ENCODE measurements at places on chromosomes 4 and X.
A peak's percentile ranks its signal among the peaks of the same experiment; 100 is the strongest.

DNA sequence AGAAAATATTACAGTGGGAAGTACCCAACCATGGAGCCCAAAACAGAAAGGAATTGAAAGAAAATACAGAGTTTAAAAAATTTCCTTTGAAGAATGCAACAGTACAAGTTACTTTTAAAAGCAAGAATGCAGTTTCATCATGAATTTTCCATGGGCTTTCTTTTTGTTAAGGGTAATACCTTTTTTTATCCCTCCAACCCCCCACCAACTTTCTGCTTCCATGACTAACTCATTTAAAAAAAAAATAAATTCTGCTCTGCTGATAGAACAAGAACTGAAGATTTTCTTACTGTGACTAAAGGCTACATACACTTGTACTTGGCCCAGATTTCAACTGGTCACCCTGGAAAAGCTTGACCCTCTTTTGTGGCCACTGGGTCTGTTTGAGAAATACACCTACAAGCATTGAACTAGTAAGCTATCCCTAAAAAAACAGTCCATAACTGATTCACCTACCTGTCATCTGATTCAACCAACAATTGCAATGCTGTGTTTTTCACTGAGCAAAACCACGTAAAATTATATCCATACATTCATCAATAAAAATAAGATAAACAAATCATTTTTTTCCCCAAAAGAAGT lies 214.2 kb downstream of the NSUN7 start:
- DNase-seq: no peak

DNA sequence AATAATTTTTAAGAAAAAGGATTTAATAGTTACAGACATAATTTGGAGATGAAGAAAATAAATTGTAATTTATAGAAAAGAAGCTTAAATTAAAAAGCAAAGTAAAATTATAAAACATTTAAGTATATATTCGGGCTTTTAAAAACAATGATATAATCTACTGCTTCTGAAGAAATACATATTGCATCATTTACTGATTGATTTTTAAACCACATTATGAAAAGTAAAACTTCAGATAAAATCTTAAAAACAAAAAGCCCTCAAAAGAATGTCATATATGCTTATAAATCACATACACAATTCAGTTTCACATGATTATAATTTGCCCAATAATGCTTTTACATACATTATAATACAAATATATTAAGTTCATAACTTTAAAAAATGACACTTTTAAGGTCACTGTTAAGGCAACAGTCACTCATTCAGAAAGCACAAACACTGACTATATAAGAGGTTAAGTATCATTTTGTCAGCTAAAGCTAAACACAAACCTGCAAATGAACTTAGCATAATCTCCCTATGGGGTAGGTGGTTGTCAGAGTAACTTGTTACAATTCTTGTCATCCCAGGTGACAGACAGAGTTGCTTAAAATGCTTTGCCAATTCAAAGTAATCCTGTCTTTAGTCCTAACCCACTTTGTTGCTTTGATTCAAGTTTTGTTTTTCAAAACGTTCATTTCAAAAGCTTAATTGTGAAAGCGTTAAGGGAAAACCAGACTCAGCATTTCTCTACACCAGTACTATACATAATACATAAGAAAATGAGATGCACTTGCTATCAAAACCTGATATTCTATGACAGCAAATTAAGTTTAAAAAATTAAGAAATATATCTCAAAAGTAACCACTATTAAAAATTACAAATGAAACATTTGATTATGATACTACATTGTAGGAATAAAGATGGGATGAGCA lies 90.6 kb upstream of the MAB21L2 start:
- no peak for DNase-seq

DNA sequence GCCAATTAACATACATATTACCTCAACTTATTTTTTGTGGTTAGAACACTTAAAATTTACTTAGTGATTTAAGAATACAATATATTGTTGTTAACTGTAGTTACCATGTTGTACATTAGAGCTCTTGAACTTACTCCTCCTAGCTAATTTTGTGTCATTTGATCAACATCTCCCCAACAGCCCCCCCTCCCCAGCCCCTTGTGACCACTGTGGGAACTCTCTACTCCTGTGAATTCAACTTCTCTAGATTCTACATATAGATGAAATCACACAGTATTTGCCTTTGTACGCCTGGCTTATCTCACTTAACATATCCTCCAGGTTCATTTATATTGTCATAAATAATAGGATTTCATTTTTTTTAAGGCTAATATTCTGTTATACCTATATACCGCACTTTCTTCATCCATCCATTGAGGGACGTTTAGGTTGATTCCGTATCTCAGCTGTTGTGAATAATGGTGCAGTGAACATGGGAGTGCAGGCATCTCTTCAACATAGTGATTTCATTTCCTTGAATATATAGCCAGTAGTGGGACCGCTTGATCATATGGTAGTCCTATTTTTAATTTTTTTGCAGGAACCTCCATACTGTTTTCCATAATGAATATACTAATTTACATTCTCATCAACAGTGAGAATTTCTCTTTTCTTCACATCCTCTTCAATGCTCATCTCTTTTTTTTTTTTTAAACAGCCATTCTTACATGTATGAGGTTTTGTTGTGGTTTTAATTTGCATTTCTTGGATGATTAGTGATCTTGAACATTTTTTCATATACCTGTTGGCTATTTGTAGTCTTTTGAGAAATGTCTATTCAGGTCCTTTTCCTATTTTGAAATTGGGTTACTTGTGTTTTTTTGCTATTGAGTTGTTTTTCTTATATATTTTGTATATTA lies 66.8 kb downstream of the RAPGEF2 start:
- DNase-seq: no peak

DNA sequence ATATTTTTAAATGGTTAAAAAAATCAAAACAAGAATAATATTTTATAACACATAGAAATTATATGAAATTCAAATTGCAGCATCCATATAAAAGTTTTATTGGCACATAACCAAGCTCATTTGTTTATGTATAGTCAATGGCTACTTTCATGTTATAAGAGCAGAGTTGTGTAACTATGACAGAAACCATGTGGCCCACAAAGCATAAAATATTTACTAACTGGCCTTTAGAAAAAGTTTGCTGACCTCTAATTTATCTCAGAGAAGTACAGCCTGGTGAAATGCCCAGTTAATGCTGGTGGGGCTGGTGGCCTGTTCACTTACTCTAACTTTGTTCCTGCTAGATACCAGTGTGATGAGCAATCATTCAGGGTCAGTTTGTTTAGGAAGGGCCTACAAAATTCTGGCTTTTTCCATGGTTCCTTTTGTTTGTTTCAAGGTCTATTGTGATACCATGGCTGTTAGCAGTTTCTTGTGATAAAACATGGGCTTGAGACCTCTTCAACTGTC lies 104.6 kb downstream of the PPP1R2C start:
- no peak for DNase-seq

DNA sequence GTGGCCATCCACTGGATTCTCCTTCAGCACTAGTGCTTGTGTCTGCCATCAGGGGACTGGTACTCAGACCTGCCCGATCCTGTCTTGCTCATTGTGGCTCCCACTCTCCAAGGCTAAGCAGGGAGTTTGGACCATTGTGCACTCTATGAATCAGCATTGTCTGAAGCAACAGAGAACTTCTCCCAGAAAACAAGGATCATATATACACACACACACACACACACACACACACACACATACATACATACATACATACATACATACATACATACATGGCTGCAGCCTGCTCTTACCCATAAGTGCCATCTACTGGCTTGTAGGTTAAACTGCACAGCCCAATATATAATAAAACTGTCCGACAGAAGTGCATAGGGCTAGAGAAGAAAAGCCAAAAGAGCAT lies 345.3 kb upstream of the LCORL start:
- peak; percentile 74 for DNase-seq
